Anterior cingulate cortex (tissue), 58 donors: ENCODE measurements at places on chromosomes 13 and 19.

DNA sequence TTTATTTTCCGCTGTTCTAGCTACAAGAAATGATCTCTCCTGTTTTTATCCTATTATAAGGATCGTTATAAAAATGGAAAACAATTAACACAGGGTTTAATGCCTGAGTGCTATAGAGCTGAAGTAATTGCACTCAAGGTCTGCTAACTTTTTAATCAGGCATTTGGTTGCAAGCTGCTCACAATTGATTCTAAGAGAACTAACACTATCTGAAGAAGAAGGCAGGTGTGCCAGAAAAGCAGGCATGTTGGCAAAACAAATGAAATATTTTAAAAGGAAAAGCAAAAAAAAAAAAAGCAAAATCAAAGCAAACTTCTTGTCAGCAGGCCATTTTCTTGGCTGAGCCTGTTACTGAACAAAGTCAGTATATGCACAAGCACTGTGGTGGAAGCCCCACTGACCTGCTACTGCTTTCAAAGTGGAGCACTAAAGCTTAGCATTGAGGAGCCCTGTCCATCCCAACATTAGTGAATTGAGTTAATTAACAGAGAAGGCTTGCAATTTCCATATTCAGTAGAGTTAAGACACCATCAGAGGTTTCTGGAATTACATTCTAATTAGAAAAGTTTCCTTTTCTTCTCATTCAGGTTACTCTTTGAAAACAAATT lies 574.2 kb downstream of the PCDH9 start:
- DNase-seq, result no peak

GRCh38 chr19:47331931-47332547 lies at the start of gene C5AR2:
Gene C5AR2 (plus strand): TSS chr19:47332175. CDS start chr19:47340800, 8,625 bp downstream.
- no peak for DNase-seq

DNA sequence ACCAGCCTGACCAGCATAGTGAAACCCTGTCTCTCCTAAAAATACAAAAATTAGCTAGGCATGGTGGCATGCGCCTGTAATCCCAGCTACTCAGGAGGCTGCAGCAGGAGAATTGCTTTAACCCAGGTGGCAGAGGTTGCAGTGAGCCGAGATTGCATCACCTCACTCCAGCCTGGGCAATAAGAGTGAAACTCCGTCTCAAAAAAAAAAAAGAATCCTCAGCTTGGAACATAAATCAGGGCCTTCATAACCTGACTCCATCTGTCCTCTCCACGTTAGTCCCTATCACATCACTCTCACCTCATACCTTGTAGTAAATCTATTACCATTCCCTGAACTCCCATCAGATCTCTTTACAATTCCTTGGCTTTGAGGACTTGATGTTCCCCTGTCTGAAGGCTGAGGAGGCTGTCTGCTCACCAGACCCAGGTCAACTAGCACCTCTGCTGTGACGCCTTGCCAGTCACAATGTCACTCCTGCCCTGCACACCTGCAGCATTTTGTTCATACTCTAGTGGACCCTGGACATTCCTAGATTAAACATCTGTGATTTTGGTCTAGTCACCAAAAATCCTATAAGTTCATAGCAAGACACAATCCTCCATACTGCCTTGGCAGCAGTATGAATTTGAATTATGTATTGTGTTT lies 15.9 kb downstream of the LHFPL6 start:
- DNase-seq, result no peak

DNA sequence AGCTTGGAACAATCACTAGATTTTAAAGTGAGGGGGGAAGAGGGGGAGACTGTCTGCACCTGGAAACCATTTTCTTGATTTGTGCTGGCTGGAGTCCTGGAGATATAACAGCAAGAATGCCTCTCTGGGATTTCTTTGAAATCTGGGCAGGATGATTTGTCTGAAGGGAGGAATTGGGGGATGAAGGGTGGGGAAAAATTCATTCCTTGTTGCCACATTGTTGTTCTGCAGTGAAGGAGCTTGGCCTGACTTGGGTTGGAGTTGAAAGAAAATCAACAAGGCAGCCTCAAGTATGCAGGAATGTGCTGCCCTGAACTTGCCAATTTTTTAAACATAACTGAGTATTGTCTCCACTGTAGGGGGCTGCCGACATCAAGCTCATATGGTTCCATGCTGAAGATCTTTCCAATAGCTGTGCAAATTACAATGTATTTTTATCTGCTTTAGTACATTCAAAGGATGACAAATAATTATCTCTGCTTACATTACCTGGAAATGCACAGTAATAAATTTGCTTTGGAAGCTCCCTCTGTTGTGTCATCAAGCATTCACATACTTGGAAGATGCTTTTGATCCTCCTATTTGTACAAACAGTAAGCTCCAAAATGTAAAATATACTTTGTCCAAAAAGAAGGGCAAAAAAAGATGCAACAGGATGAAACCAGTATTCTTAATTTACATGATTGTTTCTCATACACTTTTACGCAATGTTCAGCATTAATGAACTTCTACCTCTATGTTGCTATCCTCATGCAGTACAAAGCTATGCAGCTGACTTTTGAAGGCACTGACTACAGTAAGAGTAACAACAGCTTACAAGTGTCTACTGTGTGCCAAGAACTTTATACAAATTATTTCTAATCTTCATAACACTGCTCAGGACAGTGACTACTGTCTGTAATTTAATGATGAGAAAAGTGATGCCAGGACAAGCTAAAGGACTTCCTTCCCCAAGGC lies 627.9 kb upstream of the KLF12 start:
- no peak for DNase-seq

DNA sequence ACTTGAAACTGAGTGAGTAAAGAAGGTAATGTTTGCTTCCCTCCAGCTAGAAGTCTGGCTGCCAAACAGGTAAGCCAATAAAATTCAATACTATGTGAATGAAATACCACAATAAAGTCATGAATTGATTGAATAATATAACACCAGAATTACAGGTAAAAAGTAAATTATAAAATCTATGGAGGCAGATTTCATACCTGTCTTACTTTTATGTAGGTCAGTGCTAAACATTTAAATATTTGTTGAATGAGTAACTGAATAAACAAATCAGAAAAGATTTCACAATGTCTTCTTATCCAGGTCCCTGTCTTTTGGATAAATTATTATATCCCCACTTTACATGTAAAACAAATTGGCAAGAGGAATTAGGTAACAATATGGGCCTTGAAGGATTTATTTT lies 62.7 kb downstream of the MICU2 start:
- DNase-seq, result no peak

GRCh38 chr13:43787518-43787891 lies 733 bp upstream of the ENOX1 start:
- no peak for DNase-seq
